GM13977 (cell line): ENCODE measurements at places on chromosomes 4 and X.

DNA sequence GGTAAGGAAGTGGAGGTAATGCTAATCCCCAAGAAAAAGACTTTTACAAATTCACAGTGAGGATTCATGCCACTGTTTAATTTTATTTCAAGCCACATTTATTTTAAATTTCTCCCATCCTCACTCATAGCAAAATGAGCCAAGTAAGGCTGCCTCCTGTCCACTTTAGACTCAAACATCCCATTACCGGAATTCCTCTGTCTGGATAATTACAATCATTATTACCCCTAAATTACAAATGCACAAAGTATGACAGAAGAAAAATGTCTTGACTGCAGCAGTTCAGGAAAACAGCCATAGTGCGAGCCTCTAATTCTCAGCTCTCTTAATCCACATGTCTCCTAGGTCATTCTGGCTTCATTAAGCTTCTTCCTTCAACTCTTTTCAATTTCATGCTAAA is 57.0 kb downstream of the MAPK10 start:
- no peak for DNase-seq

GRCh38 chr4:14131335-14131734 is 503.8 kb upstream of the BOD1L1 start:
- DNase-seq: no peak

DNA sequence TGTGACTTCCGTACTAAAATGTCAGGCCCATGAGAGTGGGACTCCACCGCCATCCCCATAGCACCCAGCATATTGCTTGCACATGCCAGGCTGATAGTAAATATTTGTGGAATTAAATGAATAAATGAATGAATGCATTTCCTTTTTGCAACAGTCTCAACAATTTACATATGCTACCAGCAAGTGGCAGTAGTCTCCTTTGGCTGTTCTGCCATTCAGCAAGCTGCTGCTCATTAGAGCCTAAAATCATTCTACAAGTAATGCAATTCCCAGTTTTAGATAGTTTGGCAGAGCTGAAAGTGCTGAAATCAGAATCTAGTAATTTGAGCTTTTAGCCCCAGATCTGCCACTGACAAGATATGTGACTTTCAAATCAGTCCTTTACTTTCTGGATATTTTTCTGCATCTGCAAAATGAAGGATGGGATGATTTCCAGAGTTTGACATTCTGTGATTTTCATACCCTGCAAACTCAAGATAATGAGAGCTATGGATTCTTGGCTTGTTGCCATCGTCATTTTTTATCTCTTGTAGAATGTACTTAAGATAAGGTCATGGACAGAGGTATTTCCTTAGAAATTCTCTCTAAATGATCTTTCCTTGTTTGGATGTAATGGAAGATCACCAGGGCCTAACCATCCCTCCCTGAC is 35.7 kb upstream of the INTS6L start:
- DNase-seq: peak; percentile 14

DNA sequence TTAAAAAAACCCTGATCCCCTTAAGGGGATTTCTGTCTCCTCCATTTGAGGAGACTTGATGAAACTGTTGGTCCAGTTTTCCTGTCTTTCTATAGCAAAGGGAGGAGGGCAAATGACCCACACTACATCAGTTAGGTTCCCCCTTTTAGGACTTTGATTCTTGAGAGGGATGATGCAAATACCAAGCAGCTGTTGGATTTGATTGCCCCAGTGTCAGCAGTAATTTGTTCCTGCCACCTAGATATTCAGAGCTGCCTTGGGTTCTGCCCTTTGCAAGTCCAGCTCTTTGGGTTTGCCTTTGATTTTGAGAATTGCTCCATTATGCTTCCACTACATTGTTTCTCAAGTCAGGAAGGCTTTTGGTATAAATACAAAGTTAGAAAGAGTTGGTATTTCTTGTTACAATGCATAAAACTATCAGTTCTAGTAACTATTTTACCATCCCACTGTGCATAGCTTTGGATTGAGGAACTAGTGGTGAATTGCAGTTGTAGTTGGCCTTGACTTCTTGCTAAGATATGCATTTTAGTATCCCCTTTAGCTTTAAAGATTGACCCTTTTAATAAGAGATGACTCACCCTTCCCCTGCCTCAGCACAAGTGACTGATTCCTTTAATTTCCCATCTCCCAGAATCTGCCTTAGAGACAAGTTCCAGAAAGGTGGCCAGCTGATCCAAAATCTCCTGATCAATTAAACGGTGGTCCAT is 24.3 kb upstream of the ZNF330 start:
- no peak for DNase-seq

- DNase-seq: no peak
Measured at GRCh38 chr4:84530454-84530853, 31.4 kb upstream of the NKX6-1 start.

- no peak for DNase-seq
Measured at GRCh38 chr4:89331686-89332544, 24.3 kb upstream of the GPRIN3 start.

GRCh38 chr4:128653527-128654444 is 155.7 kb upstream of the JADE1 start:
- no peak for DNase-seq

- DNase-seq: no peak
Measured at GRCh38 chrX:29453333-29453732, 762.0 kb upstream of the MAGEB2 start.

- no peak for DNase-seq
Measured at GRCh38 chr4:148793221-148793620, 351.0 kb upstream of the NR3C2 start.

GRCh38 chr4:54100595-54101189 is 729 bp downstream of the GSX2 start:
- peak; percentile 29 for DNase-seq

- no peak for DNase-seq
Measured at GRCh38 chr4:136644279-136644678, 888.0 kb downstream of the PCDH18 start.

GRCh38 chrX:13506574-13506973 is 62.8 kb upstream of the EGFL6 start:
- peak; percentile 62 for DNase-seq

- DNase-seq: peak; percentile 9
Measured at GRCh38 chrX:132612821-132613564, 124.2 kb upstream of the MBNL3 start.

DNA sequence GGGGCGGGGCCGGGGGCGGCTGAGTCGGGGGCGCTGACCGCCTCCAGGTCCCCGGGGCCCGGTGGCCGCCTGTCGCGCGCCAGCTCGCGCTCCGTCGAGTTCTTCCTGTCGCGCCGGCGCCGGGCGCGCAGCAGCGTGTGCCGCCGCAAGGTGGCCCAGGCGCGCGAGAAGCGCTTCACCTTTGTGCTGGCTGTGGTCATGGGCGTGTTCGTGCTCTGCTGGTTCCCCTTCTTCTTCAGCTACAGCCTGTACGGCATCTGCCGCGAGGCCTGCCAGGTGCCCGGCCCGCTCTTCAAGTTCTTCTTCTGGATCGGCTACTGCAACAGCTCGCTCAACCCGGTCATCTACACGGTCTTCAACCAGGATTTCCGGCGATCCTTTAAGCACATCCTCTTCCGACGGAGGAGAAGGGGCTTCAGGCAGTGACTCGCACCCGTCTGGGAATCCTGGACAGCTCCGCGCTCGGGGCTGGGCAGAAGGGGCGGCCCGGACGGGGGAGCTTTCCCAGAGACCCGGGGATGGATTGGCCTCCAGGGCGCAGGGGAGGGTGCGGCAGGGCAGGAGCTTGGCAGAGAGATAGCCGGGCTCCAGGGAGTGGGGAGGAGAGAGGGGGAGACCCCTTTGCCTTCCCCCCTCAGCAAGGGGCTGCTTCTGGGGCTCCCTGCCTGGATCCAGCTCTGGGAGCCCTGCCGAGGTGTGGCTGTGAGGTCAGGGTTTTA is 1.5 kb downstream of the ADRA2C start:
- DNase-seq: no peak

- DNase-seq: peak; percentile 16
Measured at GRCh38 chrX:132488180-132488705, 595 bp downstream of the MBNL3 start.

GRCh38 chr4:102843273-102843672 is 15.9 kb upstream of the UBE2D3 start:
- DNase-seq: no peak

DNA sequence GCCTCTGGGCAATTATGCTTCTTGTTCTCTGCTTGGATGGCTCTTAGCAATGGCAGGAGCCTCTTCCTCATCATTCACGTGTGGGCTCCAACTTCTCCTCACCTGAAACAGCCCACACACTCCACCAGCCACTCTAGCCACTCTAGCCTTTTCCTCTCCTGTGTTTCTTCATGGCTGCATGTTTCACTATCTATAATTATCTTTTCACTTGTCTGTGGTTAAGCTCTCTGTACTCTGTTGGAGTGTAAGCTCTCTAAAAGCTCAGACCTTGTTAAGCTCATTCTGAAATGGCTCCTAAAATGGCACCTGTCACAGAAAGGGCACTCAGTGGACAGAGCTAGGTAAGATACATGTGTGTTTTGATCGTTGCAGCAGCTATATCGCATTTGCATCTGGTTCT is 80.0 kb downstream of the SH3KBP1 start:
- no peak for DNase-seq

GRCh38 chr4:41935652-41936021 is 408 bp downstream of the TMEM33 start:
- DNase-seq: peak; percentile 23
